ENCODE measurements at places on chromosomes 13 and 19.
A peak's percentile ranks its signal among the peaks of the same experiment; 100 is the strongest.

DNA sequence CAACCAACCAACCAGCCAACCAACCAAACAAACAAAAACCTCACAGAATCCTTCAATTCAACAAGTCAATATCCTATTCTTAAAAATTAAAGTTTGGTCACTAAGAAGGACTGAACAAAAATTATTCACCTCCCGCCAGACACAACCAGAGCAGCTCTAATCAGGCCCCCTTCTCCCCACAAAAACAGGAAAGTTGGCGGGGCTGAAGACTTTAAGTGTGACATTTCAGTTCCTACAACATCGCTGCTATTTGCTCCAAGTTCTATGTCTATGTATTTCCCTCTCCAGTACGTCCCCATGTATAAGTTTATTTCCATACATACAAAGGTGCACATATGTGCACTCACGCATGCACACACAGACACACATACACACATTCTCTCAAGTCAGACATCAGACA lies 32.8 kb upstream of the STK24 start:
- DNase-seq = no peak

DNA sequence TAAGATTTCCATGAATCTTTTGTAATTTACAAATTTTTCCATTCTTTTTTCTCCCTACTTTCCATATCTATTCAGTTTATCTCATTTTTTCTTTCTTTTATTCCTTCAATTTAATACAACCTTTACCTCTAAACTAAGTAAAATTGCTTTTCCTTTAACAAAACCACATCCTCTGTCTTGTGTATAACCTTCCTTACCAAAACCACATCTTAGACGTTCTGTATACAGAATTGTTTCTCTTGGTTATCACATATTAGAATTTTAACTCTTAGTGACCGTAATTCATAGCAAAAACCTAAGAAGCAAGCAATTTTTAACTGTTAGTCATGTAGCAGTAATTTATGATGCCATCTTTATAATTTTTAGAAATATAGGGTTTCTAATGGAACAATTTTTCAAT lies 15.0 kb downstream of the PPP5C start:
- no peak for DNase-seq

- DNase-seq = no peak
Observed at GRCh38 chr19:54436628-54437252, 12.3 kb upstream of the LENG8 start.

- DNase-seq = no peak
Observed at GRCh38 chr13:94209117-94209516, 270.4 kb downstream of the DCT start.

GRCh38 chr13:48437371-48437770 lies 24.5 kb upstream of the LPAR6 start:
- DNase-seq = no peak

GRCh38 chr19:4556597-4557127 lies 2.8 kb downstream of the SEMA6B start:
- DNase-seq = peak; percentile 52

- no peak for DNase-seq
Observed at GRCh38 chr13:30009411-30009810, 159.0 kb upstream of the UBL3 start.

DNA sequence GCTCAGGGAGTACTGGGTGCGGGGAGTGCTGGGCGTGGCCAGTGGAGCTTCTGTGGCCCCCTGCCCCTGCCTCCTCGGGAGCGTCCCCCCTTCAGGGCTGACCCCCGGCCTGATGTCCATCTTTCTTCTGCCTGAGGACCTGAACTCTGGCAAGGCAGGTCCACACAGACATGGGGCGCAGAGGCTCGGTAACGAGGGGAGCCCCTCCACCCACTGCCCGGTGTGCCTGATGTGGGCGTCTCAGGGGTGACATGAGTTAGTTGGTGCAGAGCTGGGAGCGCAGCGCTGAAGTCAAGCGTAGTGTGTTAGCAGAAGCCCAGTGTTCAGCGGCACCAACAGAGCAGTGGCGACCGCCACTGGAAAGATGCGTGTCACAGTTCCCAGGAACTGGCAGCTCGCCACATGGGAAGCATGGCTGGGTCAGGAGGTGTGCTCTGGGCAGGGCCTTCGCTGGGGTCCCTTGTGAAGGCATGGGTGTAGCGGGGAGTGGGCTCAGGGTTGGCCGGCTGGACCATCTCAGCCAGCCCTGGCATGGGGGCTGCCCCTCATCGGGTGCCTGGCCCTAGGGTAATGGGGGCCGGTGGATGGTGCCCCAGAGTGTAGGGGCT lies 11.5 kb downstream of the THOP1 start:
- no peak for DNase-seq

GRCh38 chr19:55525289-55526101 lies 11.4 kb downstream of the SBK2 start:
- DNase-seq = peak; percentile 62

- no peak for DNase-seq
Observed at GRCh38 chr19:18853755-18854427, 22.1 kb downstream of the UPF1 start.

DNA sequence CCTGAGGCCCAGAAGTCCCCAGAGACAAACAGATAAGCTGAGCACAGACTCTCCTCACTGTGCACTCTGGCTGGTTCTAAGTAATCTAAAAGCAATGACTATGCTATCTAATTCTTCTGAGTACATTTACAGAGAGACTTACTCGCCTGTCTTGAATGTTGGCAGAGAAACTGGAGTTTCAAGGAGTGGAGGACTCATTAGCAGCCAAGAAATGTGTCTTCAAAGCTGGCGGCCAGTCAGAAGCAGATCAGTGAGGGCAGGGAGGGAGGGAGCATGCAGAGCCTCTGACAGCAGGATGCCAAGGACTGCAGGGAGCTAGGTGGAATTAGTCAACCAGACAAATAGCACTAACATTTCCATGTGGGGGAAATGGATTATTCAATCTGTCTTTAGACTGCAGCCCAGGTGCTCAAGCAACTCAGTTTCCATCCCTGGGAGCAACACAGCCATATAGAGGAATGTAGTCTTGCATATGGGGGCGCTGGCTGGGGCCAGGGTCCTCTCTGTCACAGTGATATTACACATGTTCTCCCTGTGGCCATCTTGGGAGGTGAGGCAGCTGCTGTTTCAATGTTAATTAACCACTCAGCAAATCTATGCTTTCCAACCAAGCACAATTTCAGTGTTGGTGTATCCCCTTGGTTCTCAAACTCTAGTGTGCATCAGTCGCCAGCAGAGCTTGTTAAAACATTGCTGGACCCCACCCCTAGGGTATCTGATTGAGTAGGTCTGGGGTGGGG lies 97.9 kb downstream of the CCNA1 start:
- DNase-seq = no peak

- DNase-seq = no peak
Observed at GRCh38 chr13:93412676-93413075, 186.1 kb downstream of the GPC6 start.

DNA sequence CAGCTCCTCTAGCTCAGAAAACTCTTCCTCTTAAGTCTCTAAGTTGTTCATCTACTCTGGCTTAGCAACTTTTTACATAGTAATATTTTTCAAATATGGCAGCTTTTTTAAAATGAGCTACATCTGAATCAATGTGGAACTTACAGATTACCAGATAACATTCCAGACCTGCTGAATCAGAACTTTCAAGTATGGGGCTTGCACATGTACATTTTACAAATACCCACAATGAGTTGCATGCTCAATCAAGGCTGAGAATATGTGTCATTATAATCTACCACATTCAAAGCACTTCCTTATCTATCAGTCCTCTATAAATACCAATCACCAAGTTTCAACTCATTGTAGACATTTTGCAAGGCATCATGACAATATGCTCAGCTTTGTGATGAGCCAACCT lies 383.1 kb downstream of the FGF14 start:
- no peak for DNase-seq

DNA sequence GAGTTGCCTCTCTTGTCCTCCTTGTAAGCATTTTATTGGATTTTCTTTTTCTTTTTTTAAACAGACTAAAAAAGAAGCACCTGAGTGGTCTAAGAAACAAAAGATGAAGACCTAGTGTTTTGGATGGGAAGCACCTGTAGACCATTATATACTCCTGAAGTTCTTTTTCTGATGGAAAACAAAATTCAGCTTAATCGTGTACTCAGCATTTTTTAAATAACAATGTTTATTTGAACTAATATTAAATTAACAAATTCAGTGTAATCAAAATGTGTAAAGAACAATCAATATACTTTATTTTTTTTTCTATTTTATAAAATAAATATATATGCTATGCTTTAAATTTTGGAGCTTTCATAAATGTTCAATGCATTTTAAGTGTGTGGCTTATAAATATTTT lies 43.0 kb upstream of the KLF5 start:
- no peak for DNase-seq

- no peak for DNase-seq
Observed at GRCh38 chr19:48121066-48121465, 10.4 kb upstream of the PLA2G4C start.

GRCh38 chr13:87798536-87798935 lies 127.4 kb downstream of the SLITRK5 start:
- DNase-seq = no peak

- DNase-seq = no peak
Observed at GRCh38 chr13:41268764-41269163, 5.4 kb upstream of the MTRF1 start.

All from WERI-Rb-1 (cell line).